ENCODE measurements at places on chromosomes 11 and 22.

DNA sequence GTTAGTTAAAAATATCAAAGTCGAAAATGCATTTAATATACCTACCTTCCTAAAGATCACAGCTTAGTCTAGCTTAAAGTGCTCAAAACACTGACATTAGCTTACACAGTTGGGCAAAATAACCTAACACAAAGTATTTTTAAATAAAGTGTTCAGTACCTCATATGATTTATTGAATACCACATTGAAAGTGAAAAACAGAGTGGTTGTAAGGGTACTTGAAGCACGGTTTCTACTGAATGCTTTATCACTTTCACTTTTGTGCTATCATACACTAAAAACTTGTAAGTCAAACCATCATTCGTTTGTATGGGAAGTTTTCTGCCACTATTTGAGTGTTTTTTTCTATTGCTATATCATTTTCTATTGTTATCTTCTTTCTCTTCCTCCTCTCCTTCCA is 36.6 kb downstream of the ZBTB44 start:
- no peak for DNase-seq

- no peak for DNase-seq
Measured at GRCh38 chr11:86021377-86021776, 47.5 kb downstream of the PICALM start.

GRCh38 chr11:79661373-79661772 is 220.5 kb upstream of the TENM4 start:
- no peak for DNase-seq

- DNase-seq: no peak
Measured at GRCh38 chr22:22842085-22842484, 45.5 kb upstream of the IGLL5 start.

DNA sequence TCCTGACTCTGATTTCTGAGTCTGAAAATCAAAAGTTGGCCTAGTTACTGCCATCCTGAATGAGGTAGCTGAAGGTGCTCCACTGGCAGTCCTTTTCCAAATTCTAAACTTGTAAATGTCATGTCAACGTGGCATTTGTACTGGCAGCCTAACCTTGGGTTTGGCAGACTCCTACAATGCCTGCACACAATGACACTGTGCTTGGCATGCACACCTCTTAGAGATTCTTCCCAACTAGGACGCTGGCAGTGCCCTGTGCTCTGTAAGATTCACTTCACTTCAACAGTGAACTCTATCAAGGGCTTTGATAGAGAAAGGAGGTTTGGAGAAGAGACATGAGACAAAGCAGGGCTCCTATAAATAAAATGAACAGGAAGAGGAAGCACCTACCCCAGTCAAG is 21.9 kb upstream of the PPP2R1B start:
- no peak for DNase-seq

DNA sequence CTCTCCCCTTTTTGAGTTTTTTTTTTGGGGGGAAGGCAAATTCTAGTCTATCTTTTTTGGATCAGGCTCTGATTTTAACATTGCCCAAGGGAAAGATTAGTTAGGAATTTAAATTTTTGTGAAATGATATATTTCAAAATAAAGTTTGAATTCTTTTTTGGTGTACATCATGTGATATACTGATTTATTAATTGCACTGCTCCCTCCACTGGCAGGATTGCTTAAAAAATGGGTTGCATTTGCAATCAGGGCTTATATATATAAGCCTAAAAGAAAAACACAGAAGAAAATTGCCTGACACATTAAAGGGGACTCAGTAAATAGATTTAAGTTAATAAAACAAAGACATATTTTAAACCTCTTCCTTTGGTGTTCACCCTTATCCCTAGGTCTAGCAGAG is 1.2 kb downstream of the DYNC2H1 start:
- DNase-seq: no peak

- DNase-seq: no peak
Measured at GRCh38 chr11:117356126-117356890, 28.7 kb downstream of the CEP164 start.

GRCh38 chr11:62026739-62027370 is 59.4 kb upstream of the FTH1 start:
- no peak for DNase-seq

DNA sequence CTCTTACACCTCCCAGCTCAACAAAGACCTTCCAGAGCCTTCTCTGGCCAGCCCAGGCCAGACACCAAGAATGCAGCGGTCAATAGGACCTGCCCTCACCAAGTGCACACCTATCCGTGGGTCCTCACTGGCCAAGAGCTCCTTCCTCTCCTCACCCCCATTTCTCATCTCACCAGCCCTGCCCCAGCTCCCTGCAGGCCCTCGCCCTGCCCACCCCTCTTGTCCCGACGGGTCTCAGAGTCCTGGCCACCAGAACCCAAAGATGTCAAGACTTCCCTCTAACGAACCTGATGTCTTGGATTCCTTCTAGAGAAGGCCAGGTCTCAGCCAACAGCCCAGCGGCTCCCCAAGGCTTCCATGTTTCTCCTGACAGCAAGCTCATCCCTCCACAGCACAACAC is 43.6 kb downstream of the IGF2 start:
- no peak for DNase-seq

DNA sequence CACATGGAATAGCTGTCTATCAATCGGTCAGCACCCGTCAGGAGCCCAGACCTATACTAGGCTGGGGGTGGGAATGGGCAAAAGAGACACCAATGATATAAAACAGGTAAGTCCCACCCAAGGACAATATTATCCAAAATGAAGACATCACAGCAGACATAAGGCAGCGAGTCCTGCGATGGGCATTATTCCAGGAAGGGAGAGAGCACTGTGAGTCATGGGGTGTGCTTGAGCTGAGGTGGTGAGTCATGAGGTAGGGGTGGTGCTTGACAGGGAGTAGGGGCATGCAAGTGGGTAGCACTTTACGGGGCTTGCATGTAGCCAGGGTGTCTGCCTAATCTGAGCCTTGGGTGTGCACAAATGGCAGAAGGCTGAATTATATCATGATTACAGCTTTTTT is 605.0 kb upstream of the CADM1 start:
- DNase-seq: no peak

DNA sequence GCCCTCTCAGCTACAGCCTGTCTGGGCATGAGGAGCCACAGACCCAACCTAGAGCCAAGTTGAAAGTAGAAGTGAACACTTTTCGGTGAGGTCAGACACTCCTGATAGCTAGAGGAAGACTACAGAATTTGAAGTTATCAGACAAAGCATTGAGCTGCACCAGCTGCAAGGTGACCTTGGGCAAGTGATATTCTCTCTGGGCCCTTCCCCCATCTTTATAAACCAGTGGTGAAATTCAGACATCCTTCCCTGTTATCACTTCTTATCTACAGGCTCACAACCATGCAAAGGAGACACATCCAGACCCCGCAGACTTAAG is 8.0 kb upstream of the PMM1 start:
- no peak for DNase-seq

- no peak for DNase-seq
Measured at GRCh38 chr11:12508151-12508751, 130.9 kb downstream of the PARVA start.

GRCh38 chr11:35558513-35558912 is 33.1 kb upstream of the PAMR1 start:
- DNase-seq: no peak

GRCh38 chr11:35548925-35549561 is 23.6 kb upstream of the PAMR1 start:
- DNase-seq: no peak

GRCh38 chr11:93515441-93516025 is 27.7 kb downstream of the SMCO4 start:
- DNase-seq: no peak

DNA sequence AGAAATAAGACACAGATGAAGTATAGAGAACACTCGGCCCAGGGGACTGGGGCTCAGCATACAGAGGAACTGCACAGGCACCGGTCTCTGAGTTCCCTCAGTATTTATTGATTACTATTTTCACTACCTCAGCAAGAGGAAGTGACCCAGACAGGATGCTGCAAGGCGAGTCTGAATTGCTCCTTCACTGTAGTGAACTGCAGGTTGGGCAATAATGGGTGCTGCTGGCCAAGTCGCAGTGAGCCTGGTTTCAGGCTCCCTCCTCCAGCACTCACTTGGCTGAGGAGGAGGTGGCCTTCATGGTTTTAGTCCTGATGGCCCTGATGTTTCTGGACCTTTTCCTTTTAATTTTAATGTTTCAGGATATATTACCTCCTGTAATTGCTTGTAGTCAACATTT is 10.4 kb downstream of the OR52K2 start:
- no peak for DNase-seq

GRCh38 chr22:46736705-46737104 is 1.3 kb downstream of the CERK start:
- DNase-seq: no peak

- no peak for DNase-seq
Measured at GRCh38 chr22:43375951-43376455, 32.8 kb upstream of the SCUBE1 start.

GRCh38 chr11:63942803-63943202 is 4.0 kb downstream of the NAA40 start:
- DNase-seq: no peak

DNA sequence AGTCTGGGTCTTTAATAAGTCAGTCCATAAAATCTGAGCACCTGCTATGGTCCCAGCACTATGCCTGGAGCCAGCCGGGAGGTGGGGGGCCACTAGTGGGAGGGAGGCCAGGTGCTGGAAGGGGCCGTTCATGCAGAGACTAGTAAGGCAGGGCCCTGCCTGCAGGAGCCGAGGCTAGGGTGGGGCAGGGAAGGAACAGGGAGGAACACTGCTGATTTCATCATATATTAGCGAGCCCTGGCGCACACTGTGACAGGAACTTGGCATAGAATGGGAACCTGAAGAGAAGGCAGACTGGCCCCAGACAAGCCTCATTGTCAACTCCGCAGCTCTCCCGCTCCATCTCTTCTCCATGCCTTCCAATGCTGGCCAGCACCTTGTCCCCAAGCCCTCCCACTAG is 7.1 kb downstream of the VSIG10L2 start:
- no peak for DNase-seq

GRCh38 chr11:5767056-5767455 is 13.0 kb downstream of the OR52N4 start:
- no peak for DNase-seq

GRCh38 chr11:65293909-65294381 is 20.7 kb upstream of the CDC42EP2 start:
- DNase-seq: no peak

- no peak for DNase-seq
Measured at GRCh38 chr11:67421430-67422031, 6.1 kb downstream of the CARNS1 start.

DNA sequence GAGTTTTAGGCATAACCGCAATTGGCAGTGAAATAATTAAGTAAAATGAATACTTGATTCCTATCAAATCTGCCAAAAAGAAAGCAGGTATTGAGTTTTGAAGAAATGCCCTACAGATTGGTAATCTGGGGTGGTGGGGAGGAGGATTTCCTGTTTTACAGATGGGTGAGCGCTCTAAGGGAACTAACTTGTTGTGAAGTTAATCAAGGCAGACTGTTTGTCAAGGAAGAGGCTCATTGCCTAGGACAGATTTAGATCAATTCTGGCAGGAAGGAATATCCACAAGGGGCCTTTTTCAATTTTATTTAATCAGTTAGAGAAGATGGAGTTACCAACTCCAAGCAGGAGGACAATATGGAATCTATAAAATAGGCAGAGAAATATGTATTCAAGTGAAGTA is 271.5 kb upstream of the CCDC90B start:
- DNase-seq: no peak
